ENCODE measurements at places on chromosomes 16 and 17.

GRCh38 chr17:46147296-46147695, 45.9 kb downstream of the KANSL1 start:
- DNase-seq = no peak

DNA sequence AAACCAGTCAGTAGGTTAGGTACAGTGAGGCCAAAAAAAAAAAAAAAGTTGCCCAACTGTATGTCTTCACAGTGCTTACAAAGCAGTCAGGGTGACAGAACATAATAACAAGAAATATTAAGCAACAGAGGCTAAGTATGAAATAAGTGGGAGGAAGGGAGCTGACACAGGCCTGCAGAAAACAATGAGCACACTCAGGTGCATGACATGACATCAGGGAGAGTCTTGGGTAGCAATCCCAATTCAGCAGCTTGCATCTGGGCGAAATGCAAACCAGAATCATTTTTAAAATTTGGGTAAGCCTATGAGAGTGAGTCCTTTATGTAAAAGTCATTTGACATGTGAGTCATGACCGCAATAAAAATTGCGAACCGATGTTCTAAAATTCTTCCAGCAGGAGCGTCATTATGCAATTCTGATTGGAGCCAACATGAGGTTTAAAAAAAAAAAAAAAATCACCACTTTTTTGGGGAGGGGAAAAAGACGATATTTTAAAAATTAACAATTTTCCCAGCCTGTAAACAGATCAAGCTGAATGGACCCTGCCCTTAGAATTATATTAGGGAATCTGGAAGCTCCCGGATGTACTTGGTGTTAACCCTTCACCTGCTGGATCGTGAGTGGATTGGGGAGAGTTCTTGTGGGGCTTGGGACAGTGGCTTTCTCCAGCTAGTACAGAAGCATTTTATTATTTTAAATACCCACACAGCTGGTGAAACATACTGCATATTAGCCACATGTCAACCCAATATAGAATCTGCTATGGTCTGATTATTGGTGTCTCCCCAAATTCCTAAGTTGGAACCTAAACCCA, 127.9 kb downstream of the NPIPB5 start:
- DNase-seq = no peak

DNA sequence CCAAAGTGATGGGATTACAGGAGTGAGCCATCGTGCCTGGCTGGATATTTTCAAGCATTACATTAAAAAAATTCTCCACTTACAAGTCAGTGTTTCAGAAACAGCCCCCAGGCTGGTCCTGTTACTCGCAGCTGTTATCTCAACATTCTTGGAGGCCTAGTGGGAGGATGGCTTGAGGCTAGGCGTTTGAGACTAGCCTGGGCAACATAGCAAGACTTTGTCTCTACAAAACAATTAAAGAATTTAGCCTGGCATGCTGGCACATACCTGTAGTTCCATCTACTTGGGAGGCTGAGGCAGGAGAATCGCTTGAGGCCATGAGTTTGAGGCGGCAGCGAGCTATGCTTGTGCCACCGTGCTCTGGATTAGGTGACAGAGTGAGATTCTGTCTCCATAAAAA, 26.5 kb upstream of the SPNS3 start:
- DNase-seq = no peak

- no peak for DNase-seq
Observed at GRCh38 chr17:27951872-27952271, 58.7 kb upstream of the LYRM9 start.

GRCh38 chr16:17235147-17235815, 235.5 kb downstream of the XYLT1 start:
- no peak for DNase-seq

- no peak for DNase-seq
Observed at GRCh38 chr17:80826955-80827645, 164.5 kb upstream of the CHMP6 start.
